ENCODE measurements at places on chromosomes 2 and 18.

DNA sequence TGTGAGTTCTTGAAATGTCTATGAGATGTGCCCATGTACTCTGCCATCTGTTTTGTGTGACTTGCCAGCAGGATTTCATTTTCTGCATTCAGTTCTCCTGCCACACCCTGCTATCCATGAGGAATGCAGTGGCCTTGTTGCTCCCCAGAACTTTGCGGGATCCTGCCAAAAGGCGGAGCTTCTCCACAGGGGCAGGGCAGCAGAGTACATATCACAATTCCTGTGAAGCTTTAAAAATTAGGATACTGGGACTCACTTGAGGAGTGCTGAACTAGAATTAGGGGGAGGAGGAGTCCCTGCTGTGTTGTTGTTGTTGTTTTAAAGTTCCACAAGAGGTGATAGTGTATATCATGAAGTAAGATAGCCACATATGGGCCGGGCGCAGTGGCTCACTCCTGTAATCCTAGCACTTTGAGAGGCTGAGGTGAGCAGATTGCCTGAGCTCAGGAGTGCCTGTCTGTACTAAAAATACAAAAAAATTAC lies 76.4 kb downstream of the TANC1 start:
- no peak for DNase-seq

- DNase-seq, result no peak
Observed at GRCh38 chr2:26088038-26088643, 54.3 kb downstream of the RAB10 start.

- DNase-seq, result peak; percentile 34
Observed at GRCh38 chr2:227324642-227324994, 433 bp upstream of the MFF start.

DNA sequence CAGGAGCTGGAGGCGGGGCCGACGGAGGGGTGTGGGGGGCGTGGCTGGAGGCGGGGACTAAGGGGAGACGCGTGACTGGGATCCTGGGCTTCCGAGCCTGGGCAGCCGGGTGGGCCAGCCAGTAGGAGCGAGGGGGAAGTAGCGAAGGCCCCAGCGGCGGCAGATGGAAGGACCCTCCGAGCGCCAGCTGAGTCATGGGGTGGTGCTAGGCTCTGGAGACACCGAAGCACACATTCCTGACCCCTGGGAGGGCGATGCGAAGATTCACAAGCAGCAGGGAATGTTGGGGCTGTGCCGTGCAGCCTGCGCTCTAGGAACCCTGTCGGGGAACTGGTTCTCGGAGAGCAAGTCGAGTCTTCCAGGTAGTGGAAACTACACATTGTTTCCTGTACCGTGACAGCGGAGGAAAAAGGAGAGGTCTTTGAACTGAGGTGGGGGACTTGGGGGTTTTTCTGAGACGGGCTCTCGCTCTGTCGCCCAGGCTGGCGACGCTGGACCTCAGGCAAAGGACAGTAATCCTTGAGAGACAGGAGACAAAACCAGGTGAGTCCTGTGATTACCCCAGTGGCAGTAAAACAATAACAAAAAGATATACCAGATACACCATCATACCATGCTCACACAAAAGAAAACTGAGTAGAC lies 650 bp upstream of the AFG3L2 start:
- no peak for DNase-seq

- DNase-seq, result no peak
Observed at GRCh38 chr2:53235836-53236582, 531.6 kb upstream of the CHAC2 start.

- DNase-seq, result no peak
Observed at GRCh38 chr2:212523756-212524155, 14.8 kb downstream of the ERBB4 start.

Measured in C1 segment of cervical spinal cord (tissue), 14 donors.